ENCODE measurements at places on chromosomes 7 and 10.

GRCh38 chr7:133563251-133563650, 310.4 kb downstream of the EXOC4 start:
- DNase-seq = no peak

- no peak for DNase-seq
Measured at GRCh38 chr10:82318534-82318933, 443.5 kb downstream of the NRG3 start.

- DNase-seq = no peak
Measured at GRCh38 chr10:96959733-96960132, 127.6 kb downstream of the LCOR start.

- DNase-seq = no peak
Measured at GRCh38 chr10:50501924-50502452, 121.8 kb downstream of the SGMS1 start.

DNA sequence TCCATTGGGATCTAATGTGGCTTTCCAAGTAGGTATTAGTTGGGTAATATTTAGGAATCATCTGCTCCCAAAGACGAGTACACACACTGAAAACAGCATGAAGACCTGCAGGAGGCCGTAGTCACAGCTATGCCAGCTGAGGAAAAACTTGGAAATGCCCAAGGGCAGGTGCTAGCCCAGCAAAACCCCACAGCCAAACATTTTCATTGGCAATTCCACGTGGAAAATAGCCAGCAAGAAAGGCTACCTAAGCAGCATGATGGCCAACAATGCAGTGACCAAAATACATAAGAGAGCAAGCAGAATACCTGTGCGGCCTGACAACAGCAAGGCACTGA, 32.7 kb downstream of the DOCK4 start:
- DNase-seq = no peak

- no peak for DNase-seq
Measured at GRCh38 chr7:115267503-115267902, 345.6 kb downstream of the MDFIC start.

DNA sequence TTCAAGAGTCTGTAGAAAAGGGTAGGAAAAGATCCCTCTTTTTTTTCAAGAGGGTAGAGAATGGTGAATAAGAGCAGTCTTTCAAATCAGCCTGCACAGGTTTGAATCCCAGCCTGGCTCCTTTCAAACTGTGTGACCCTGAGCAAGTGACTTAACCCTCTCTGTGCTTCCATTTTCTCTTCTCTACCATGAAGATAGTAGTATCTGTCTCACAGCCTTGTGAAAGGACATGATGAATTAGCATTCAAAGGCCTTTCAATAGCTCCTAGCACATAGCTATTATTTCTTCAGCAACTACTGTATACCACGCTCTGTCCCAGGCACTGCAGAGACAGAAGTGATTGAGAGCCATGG, 25.4 kb downstream of the LEP start:
- DNase-seq = no peak

GRCh38 chr10:111127081-111127848, 50.4 kb downstream of the ADRA2A start:
- DNase-seq = no peak

DNA sequence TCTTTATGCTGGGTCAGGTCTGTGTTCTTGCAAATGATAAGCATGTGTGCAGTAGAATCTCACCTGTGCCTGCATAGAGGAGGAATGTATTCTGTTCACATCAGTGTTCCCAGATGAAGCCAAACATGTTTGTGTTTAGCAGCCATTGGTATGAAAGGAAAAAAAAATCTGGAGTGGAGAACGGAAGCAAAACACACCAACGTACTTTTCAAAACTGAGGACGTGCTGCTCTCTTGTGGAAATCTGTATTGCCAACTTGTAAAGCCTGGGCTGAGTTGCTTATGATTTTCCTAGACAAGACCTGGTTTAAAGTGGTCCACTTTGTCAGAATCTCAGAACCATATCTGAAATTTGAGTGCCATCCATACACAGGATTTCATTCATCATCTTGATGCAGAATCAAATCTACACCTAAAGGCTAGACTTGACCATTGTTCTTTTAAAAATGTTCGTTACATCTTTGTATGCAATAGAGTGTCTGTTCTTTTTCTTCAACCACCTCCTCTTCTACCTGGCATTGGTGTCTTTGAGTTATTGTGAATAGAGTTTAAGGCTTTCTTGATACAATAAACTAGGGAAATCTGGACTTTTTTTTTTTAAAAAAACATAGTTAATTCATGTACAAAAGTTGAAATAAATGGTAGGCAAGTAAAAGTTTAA, 367.7 kb downstream of the PHF14 start:
- no peak for DNase-seq

DNA sequence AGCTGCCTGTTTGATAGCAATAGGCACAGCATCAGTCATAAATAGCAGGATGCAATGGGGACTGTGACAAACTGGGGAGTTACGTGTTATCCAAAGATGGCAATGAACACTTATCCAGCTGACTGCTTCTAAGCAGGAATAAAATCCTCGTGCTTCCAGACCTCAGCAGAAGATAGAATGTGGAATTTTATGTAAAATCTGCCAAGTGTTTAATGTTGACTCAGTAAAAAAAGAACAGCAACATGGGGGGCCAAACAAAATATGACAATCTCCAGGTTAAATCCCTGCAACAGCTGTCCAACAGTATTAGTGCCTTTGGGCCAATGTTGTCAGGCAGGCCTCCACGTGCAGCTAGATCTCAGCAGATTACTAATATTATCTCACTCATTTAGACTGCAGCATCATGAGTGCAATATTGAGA, 127.3 kb downstream of the SEMA3C start:
- no peak for DNase-seq

DNA sequence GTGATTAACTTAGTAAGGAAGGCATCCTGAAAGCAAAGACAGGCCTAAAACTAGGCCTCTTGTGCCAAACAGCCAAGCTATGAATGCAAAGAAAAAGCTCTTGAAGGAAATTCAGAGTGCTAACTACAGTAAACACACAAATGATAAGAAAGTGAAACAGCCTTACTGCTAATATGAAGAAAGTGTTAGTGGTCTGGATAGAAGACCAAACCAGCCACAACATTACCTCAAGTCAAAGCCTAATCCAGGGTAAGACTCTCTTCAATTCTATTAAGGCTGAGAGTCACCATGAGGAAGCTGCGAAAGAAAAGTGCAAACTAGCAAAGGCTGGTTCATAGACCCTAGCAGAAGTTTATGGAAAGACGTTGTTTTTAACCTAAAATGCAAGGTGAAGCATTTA, 66.0 kb downstream of the IPMK start:
- no peak for DNase-seq

DNA sequence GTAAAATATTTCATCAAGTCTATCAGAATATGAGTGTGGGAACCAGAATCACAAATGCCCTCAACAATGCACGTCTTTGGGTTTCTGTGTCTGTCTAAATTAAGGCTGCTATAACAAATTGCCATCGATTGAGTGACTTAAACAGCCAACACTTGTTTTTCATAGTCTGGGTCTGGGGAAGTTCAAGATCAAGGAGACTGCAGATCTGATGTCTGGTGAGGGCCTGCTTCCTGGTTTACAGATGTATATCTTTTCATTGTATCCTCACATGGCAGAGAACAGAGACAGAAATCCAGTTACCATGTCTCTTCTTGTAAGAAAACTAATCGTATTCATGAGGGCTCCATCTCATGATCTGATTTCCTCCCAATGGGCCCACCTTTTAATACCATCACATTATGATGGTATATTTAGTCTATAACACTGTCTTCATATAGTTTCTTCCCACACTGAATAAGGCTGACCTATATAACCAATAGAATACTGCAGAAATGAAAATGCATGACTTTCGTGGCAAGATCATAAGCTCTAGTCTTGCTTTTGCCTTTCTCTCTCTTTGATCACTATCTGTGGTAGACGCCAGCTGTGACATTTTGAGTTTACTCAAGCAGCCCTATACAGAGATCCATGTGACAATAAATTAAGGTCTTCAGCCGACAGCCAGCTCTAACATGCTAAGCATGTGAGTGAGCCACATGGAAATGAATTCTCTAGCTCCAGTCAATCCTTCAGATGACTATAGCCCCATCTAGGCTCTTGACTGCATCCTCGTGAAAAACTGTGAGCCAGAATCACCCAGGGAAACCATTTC, 51.9 kb downstream of the THSD7A start:
- DNase-seq = no peak

GRCh38 chr7:23403970-23404369, 66.3 kb downstream of the IGF2BP3 start:
- DNase-seq = no peak

DNA sequence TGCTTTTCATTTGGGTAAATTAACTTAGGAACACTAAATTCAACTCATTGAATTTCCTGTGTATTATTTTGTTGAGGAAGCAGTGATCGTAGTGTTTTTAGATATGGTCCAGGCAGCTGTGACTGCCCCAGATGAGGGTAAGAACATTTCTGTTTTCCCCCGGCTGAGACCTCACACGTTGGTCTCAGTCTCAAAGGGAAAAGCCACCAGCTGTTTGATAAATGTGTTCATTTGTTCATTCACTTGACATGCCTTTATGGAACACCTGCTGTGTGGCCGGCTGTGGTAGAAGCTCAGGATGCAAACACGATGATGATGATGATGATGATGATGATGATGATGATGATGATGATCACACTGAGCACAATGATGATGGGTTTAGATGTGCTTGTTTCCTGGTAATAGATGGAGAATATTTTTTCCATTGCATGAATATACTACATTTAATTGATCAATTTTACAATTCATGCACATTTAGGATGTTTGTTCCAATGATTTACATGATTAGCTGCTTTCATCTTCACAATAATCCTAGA, 125.6 kb upstream of the ZNF32 start:
- no peak for DNase-seq

DNA sequence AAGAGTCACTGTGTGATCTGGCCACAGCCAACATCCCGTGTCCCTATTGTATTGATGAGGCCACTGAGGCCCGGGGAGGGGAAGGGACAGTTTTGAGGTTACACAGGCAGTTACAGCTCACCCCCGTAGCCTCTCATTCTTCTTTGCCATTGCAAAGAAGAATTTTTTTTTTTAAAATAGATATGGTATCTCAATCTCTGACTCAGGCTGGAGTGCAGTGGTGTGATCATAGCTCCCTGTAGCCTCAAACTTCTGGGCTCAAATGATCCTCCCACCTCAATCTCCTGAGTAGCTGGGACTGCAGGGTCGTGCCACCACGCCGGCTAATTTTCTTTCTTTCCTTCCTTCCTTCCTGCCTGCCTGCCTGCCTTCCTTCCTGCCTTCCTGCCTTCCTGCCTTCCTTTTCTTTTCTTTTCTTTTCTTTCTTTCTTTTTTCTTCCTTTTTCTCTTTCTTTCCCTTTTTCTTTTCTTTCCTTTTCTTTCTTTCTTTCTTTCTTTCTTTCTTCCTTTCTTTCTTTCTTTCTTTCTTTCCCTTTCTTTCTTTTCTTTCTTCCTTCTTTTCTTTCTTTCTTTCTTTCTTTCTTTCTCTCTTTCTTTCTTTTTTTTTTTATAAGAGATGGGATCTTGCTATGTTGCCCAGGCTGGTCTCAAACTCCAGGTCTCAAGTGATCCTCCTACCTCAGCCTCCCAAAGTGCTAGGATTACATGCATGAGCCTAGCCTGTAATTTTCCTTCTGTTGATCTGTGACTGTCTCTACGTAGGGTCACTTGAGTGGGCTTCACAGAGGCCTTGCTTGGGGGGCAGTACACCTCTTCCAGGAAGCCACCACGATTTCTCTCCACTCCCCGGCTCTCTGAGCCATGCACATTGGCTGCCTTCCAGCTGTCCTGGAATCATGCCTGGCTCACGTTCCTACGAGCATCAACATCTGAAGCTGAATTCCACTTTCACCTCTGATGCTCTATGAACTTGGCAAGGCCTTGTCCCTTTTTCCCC, 31.3 kb downstream of the TMEM270 start:
- no peak for DNase-seq

DNA sequence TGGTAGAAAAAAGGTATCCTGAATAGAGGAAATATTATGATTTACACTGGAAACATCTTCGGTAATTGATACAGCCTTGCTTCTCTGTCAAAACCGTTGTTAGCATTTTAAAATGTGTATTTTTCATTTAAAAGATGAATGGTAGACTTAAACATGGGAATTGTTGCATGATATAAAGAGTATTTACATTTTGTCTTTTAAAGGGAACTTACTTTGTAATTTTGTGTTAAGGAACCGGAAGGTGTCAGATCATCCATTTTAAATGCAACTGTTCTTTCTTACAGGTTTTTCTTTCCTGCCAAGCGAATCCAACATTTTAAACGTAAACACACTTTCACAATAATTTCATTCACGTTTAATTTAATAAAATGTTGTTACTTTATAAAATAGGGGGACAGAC, 1.8 kb upstream of the IGF2BP3 start:
- peak; percentile 47 for DNase-seq

DNA sequence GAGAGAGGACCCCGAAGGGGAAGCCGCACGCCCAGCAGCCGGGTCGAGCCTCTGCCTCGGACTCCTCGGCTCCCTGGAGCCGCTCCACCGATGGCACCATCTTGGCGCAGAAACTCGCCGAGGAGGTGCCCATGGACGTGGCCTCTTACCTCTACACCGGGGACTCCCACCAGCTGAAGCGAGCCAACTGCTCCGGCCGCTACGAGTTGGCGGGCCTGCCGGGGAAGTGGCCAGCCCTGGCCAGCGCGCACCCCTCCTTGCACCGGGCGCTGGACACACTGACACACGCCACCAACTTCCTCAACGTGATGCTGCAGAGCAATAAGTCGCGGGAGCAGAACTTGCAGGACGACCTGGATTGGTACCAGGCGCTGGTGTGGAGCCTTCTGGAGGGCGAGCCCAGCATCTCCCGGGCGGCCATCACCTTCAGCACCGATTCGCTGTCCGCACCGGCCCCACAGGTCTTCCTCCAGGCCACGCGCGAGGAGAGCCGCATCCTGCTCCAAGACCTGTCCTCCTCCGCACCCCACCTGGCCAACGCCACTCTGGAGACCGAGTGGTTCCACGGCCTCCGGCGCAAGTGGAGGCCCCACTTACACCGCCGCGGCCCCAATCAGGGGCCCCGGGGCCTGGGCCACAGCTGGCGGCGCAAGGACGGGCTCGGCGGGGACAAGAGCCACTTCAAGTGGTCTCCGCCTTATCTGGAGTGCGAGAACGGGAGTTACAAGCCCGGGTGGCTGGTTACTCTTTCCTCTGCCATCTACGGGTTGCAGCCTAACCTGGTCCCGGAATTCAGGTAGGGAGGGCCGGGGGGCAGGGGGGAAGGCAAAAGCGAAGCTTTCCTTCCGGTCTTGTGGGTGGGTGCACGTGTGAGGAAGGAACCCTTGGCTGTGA, 973 bp downstream of the GPR158 start:
- DNase-seq = no peak

DNA sequence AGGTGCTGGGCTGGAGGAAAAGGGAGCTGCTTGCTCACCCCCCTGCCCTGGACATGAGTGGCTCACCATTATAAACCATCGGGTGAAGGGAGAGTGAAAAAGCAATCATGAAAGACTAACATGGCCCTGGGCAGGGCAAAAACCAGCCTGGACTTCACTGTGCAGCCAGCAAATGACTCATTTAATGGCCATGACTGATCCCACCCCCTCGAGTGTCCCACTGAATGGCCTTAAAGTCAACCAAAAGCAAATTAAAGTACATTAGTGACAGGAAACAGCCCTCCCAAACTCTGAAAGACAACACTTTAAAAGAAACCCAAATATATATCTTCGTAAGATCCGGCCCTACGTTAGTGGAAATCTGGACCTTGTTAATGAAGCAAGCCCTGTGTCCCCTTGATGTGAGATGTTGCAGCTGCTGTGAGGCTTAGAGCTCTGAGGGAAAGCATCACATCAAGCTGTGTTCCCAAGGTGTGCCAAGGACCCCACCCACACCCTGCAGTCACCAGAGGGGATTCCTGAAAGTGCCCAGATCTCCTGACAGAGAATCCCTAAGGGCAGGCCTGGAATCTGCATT, 31.2 kb downstream of the ADCYAP1R1 start:
- no peak for DNase-seq
